GM13976 (cell line): ENCODE measurements at places on chromosomes 1 and 21.

GRCh38 chr1:219871427-219872057 is 56.8 kb downstream of the SLC30A10 start:
- DNase-seq = no peak

DNA sequence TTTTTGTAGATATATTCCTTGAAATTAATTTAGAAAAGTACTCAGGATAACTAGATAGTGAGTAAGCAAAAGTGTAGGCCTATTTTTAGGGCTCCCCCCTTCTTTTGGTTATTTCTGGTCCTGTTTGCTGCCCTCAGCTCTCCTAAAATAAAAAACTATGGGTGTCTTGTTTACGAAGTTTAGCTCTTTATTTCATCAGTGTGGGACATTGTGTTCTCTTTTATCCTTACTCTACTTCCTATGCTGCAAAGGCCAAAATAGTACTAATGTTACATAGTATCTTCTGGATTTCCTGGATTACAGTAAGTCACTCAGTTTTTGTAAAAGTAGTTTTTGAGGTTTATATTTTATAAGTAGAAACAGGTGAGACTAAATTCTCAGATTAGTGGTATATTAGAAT is 15.4 kb downstream of the CEP350 start:
- DNase-seq = no peak

- DNase-seq = no peak
Observed at GRCh38 chr1:150976879-150977694, 2.5 kb upstream of the CERS2 start.

DNA sequence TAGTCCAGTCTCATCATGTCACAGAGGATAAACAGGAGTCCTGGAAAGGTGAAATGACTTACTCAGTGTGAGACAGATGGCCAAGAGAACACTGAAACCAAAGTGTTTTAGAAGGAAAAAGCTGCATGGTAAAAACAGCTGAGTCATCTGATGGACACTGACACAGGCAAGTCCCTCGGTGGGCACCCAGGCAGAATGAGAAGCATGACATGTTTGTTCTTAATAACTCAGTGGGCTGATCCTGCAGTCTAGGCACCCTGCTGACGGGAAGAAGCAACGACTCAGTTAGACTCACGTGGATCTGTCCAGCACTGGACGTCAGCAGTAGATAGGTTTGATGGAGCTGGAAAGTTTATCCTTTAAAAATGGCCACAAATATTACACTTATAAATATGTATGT is 116.9 kb downstream of the RGS7 start:
- DNase-seq = no peak

GRCh38 chr1:83959824-83960498 is 39.0 kb downstream of the TTLL7 start:
- no peak for DNase-seq

- DNase-seq = no peak
Observed at GRCh38 chr1:38609166-38610025, 250.2 kb downstream of the RRAGC start.
